Left hindlimb (tissue), 1 donor: ENCODE measurements at places on chromosomes 6 and 20.

GRCh38 chr20:34403908-34404307 lies 40.8 kb downstream of the ITCH start:
- DNase-seq = no peak

DNA sequence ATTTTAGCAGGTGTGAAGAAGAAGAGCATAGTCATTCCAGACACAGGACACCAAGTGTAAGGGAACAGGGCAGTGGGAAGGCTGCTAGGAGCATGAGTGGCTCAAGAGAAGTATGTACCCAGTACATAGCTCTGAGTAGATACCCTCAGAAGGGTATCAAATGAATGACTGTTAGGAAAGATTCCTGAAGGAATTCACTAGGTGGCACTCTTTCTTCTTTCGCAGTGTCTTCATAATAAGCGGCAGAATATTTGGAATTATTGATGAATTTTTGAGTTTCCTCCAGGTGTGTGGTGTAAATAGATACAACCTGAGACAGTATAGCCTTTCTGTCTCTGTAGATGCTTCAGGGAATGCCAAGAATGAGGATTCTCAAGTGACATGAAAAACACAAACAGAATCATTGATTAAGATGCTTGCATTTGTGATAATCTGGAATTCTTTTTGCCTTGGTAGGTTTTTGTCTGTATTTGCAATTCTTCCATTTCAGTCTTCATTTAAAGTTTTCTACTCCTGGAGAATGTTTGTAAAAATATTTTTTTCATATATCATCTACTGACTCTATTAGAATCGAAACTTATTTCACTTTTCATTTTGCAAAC lies 264.3 kb upstream of the RIMS1 start:
- DNase-seq = no peak

DNA sequence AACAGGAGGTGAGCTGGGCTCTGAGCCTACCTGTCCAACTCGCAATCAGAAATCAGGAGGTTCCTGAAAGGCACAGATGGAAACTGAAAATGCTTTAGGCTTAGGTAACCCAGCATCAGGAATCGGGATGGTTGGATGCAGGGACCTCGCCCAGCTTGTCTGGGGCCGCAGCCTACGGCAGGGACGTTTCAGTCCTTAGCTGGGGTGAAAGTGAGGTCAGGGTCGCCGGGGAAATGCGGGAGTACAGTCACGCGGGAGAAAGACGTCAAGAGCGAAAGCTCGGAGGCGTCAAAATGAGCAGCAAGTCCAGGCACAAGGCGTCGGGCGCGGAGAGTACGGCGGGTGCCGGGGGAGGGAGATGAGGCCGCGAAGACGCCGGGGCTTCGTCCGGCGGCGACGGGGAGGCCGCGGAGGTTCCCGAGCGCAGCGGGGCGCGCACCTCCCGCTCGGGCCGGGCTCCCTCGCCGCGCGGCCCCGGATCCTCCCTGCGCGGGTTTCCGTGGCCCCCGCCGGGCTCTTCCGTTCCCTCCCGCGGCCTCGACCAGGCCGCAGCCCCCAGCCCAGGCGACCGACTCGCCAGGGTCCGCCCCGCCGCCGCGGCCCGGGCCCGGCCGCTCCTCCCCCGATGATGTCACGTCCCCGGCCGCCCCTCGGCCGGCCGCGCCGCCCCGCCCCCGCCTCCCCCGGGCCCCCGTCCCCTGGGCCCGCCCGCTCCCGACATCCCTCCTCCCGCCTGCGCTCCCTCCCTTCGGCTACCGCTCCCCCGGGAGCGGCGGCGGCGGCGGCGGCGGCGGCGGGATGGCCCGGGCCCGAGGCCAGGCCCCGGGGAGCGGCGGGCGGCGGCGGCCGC lies at the start of gene EBF4:
Gene EBF4 (plus strand): TSS at position 745 of the 850 bp plus-strand sequence. CDS start 866 bp downstream, outside the sequence.
- peak; percentile 53 for DNase-seq

DNA sequence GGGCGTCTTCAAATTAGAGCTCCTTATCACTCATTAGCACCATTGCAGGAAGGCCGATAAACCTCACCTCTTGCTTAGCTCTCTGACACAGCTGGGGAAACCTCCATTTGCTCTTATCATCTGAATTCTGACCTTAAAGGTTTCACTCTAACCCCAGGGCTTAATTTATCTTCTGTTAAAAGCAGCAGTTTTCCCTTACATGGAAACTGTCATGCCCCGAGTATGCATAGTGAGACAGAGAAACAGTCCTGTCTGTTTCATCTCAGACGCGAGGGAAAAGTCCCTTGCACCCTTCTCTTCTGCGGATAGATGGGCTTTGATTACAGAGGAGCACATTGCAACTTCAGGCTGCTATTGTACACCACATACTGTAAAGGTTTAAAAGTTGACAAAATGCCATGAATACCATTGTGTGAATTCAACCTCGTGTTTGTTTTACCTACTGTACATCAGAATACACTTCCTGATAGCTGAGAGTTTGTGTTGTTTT lies 191.5 kb upstream of the BMP2 start:
- no peak for DNase-seq

DNA sequence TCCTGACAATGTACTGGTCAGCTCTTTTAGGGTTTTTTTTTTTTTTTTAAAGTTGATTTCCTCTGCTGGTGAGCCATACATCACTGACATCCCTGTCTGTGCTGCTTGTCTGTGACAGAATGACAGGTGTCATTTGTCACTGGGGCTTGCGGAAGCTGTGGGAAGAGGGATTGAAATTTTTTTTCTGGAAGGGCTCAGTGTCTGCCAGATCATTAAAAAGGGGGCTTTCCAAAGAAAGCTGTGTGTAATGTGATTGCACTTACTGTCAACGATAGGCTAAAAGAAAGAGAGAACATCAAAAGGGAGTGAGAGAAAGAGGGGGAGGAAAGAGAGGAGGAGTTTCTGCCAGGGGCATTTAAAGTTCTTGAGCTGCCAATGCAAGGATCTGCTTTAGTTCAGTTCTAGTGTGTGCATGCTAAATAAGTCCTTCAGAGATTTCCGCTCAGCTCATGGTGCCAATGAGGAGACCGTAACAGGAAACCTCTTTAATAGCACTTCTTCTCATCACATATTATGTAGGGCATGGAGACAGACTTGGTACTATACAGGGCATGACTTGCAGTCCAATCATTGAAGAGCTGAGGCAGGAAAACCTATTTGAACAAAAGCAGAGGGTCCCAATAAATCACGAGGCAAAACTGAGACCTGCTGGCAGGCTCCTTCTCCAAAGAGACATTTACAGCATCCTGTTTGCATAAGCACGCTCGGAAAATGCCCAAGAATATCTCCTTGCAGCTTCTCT lies 177.2 kb downstream of the TSHZ2 start:
- DNase-seq = no peak

DNA sequence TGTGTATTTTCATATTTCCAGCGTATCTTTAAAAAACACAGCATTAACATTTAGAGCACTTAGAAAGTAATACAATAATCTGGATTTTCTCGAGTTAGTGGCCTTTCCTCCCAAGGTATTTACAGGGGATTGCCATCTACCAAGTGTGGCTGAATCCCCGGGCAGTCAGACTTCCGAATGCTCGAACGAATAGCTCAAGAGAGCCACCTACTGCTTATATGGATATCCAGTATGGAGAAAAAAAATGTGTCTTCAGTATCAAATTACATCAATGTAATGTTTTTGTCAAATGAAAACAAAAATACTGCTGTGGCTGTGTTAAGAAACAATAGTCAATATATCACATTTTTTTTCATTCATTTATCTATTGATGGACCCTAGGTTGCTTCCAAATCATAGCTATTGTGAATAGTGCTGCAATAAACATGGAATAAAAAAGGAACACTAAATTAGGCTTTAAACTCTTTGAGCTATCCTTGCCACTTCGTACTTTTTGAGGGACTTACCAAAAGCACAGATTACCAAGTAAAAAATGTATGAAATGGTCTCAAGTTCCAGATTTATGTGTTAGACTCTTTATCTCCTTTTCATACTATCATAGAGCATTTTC lies 654.5 kb upstream of the PTCHD4 start:
- peak; percentile 35 for DNase-seq

- no peak for DNase-seq
Observed at GRCh38 chr6:14075095-14075503, 42.5 kb upstream of the CD83 start.

GRCh38 chr20:8790442-8791074 lies 278.3 kb upstream of the PLCB4 start:
- no peak for DNase-seq
